Hippocampal formation (tissue), 2 donors: ENCODE measurements at places on chromosomes 4 and X.

- DNase-seq, result no peak
Observed at GRCh38 chr4:1019320-1019719, 7.9 kb downstream of the FGFRL1 start.

DNA sequence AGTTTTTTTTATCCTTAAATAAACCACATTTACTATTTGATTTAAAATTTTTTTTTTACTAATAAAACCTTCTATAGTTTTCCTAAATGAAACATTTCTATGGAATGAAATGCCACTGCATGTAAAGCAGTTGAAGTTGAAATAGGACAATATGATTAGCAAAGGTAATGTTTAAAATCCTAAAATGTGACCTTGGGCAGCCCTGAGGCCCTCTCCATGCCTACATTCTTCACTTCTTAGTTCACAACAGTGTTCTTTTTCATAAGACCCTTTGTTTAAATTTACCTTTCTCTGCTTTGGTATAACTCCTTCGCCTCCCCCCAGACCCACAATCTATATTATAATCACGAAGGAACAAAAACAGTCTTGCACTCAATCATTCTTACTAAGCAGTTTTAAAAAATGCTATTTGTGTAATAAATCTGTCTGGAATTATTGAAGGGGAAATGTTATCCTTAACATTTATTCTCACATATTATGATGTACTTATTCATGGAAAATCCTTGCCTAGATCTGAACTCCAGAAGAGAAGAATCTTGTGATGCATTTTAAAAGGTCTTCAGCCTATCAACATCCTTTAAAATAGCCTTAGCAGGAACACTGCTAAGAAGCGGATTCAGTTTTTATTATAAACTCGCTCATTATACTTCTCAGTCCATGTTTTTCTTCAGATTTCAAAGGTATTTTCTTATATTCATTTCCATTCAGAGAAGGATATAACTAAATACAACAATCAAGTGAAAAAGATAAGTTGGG, 124.6 kb upstream of the NAP1L5 start:
- DNase-seq, result no peak

- no peak for DNase-seq
Observed at GRCh38 chrX:114717921-114718320, 134.0 kb downstream of the HTR2C start.

GRCh38 chr4:81454499-81454898, 17.2 kb downstream of the RASGEF1B start:
- DNase-seq, result no peak

- DNase-seq, result no peak
Observed at GRCh38 chrX:96183843-96184242, 500.8 kb upstream of the DIAPH2 start.

DNA sequence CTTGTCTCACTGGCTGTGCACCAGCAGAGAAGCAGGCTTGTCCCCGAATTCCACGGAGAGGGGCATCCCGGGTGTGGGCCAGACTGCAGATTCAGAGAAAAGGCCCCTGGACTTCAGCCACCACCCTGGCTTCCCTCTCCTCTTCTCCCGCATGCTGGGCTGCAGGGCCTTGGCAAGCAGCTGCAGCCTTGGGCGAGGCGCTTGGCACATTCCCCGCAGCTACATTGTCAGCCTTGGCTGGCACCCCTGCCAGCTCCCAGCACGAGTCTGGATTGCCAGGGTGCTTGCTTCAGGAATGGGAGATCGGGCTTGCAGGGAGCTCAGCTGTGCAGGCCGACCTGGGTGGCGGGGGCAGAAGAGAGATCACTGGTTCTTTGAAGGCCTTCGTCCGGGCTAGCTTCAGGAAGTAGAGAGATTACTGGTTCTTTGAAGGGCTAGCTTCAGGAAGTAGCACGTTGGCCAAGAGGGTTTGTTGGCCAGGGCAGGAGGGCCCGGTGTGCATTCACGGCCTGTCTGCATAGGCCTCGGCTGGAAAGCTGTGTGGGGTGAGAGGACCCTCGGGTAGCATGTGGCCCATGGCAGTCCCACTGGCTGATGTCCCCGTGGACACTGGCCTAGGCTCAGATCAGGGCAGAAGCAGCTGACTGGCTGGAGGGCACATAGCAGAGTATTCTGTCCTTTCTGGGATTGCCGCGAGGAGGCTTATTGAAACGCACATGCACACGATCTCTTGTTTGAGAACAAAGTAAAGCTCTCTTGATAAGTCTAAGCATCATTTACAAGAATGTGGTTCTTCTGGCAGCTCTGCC, 2.7 kb downstream of the ABCD1 start:
- peak; percentile 47 for DNase-seq

DNA sequence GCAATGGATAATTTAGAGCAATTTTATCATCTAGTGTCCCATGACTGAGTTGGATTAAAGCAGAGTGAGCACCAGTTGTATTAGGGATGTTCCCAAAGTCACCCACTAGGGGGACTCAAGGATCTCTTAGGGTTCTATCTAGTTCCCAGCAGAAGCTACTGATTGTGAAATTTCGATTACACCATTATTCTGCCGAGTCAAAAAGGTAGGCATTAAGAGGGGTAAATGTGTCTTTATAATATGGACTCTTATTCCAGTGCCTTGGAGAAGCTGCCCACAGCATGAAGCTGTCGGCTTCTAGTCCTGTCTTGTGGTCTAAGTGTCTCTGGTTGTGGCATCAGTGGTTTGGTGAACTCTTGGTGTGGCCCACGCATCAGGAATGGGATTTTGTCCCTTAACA, 53.3 kb downstream of the RGS12 start:
- DNase-seq, result peak; percentile 74

GRCh38 chr4:8665406-8666360, 73.1 kb downstream of the CPZ start:
- no peak for DNase-seq

DNA sequence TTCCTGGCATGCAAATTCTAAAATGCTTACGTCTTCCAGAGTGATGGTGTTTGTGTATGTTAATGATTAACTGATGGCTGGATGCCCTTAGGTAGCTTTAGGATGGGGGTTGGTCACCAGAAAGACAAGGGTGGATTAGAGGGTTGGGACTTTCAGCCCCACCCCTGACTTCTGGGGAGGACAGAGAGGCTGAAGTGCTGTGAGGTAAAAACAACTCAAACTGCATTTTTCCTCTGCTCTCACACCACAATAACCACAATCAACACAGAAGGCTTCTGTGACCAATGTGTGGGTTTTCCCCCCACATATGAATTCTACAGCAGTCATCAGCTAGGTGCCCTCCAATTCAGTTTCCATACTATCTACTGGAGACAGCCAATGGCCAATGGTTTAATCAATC, 18.7 kb upstream of the DDIT4L start:
- DNase-seq, result no peak
